Activated naive CD4-positive, alpha-beta T cell (primary cell): ENCODE measurements at places on chromosomes 1 and 21.

GRCh38 chr21:38494703-38495102 lies 3.6 kb downstream of the ERG start:
- DNase-seq, result no peak

GRCh38 chr21:38273745-38274542 lies 17.2 kb downstream of the KCNJ15 start:
- DNase-seq, result no peak

DNA sequence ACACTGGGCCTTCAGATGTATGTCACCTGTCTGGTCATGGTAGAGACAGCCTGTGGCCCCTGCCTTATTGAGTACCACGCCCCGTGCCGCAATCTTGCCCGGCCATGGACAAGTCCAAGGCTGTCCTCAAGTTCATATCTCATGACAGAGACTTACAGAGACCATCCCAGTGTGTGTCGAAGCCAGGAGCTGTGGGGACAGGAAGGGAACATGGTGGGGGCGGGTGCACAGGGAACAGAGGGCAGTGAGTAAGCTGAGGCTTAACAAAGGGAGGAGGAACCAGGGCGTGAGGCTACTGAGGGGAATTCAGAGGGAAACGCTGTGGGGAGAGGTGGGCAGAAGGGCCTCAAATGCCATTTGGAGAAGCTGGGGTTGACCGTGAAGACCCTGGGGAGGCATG lies 75.8 kb downstream of the ALPL start:
- DNase-seq, result no peak

- no peak for DNase-seq
Measured at GRCh38 chr21:15626031-15626430, 103.8 kb upstream of the USP25 start.

- no peak for DNase-seq
Measured at GRCh38 chr21:45980697-45981096, 873 bp upstream of the COL6A1 start.
